ENCODE measurements at places on chromosomes 16 and 17.

DNA sequence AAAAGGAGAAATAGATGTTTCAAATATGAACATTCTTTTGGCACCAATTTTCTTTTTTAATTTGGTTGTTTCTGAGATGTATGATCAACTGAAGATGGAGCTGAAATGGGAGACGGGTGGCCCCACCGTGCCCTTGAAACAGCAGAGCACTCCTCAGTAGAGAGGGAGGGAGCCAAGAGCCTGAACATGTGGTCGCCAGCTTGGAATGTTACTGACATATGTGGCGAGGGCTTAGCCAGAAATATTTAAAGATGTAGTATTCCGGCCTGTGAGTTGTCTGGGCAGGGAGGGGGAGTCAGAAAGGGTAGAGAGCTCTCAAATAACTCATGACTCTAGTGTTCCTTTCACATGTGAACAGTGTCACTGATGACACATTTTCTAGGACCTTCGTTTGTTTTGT, 13.3 kb upstream of the MRC2 start:
- no peak for DNase-seq

- no peak for DNase-seq
Measured at GRCh38 chr17:65230040-65230439, 92.9 kb downstream of the RGS9 start.

GRCh38 chr17:71147906-71148305, 972.9 kb upstream of the SOX9 start:
- no peak for DNase-seq

DNA sequence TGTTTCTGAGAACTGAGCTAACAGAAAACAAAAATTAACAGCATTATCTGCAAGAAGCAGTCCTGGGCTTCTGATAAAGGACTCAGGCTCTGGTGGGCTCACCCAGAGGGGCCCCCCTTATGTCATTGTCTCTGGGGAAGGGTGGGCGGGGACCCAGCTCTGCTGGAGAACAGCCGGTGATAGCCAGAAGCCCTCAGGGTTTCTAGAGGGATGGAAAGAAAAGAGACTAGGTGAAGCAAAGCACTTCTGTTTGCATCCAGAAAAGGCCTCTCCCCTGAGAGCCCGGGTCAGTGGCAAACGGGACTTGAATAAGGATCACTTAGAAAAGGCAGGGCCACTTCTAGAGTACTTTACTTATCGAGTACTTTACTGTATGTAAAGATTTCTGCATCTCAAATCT, 7.0 kb upstream of the CDC42EP4 start:
- DNase-seq, result no peak

DNA sequence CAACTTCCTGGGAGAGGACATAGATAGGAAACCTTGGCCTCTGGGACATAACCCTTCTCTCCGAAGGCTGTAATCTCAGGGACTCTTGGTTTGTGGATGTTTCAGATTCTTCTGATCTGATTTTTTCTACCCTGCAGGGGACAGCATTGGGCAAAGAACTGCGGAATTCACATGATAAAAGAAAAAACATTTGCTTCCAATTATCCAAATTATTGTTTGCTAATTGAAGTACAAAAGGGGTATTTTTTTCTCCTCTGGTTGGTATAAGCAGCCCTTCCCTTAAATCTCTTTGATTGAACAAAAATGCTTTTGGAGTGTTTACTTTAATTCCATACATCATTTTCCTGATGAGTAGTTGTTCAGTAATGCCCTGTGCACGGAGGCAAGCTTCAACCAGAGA, 251.7 kb upstream of the IRX3 start:
- no peak for DNase-seq

Data from activated CD4-positive, alpha-beta T cell treated with anti-CD3 and anti-CD28 coated beads for 24 hours (primary cell).